ENCODE measurements at places on chromosomes 3 and 15.

DNA sequence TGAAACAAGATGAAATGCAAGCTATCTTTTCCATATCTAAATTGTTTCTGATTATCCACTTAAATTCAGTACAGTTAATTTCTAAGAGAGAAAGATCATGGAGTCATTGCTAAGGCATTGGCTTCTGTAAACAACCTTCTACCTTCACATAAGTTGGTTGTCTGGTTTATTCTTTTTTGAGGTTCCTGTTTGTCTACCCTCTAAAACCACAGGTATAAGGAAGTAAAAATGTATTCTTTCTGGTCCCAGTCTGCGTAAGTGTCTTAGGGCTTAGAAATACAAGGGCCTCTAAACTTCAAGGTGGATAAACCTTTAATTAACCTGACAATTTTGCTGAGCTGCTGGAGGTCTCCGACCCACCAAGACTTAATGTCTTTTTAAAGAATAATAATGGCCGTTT lies 3.6 kb upstream of the ATOSA start:
- DNase-seq, result no peak

DNA sequence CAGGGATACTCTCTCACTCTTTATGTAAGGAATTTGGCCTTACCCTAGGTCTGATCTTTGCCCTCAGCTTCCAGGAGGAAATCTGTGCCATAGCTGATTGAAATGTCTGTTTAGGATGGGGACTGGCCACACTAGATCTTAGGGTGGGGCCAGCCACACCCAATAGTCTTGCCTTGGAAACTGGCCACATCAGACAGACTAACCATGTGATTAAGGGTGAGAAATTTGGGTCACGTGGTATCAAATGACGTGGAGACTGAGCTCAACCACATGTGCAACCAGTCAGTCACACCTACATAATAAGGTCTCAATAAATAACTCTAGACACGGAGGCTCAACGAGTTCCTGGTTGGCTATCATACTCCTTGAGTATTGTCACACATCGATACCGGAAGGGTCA lies 113.5 kb downstream of the CNTN3 start:
- DNase-seq, result no peak

GRCh38 chr3:69448877-69449276 lies 63.0 kb upstream of the FRMD4B start:
- DNase-seq, result no peak

GRCh38 chr3:32681811-32682210 lies 3.2 kb upstream of the CNOT10 start:
- DNase-seq, result no peak

- no peak for DNase-seq
Observed at GRCh38 chr3:45907769-45908705, 21.7 kb downstream of the CCR9 start.

DNA sequence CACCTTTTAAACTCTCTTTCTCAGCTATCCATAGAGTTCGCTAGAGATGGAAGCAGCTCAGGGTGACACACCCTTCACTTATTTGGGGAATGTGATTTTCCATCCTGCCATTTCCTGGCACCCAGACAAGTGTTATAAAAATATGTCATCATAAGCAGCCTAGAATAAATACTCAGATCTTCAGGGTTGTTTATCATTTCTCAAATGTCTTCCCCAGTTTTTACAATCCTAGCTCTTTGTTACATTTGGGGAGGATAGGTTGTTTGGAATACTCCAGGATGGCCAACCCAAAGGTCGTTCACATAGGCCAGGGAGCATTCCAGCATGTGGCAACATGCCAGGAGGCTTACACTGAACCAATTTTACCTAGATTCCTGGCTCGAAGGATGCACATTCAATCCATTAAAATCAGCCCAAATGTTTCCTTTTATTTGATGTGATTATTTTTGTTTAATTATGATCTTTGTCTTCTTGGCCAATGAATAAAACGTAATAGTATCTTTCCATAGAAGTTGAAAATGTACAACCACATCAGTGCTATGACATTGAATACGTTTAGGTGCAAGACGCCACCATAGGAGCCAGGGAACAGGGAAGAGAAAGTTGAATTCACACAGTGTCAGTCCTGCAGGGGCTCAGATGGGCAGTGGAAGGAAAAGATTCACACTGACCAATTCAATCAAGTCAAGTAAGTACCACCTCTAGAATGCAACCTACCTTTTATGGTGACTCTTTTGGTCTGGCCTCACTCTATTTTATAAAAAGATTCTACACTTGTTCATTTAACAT lies 537.7 kb upstream of the MDFIC2 start:
- no peak for DNase-seq

DNA sequence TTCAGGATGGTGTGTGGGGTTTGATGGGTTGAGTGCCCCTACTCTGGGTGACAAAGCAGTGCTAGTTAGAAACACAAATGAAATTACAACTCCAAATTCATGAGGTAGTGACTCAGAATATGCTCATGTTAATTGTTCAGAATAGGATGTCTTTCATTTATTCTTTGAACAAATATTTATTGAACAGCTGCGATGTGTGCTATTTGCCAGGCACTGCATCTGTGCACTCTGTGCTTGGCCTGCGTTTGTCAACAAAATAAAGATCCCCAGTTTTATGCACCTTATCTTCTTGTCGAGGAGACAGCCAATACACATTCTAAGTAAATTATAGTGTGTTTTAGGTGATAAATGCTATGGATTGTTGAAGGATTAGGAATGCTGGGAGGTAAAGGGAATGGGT lies 27.3 kb downstream of the MED12L start:
- no peak for DNase-seq

GRCh38 chr15:58334803-58335202 lies 97.0 kb upstream of the LIPC start:
- no peak for DNase-seq

DNA sequence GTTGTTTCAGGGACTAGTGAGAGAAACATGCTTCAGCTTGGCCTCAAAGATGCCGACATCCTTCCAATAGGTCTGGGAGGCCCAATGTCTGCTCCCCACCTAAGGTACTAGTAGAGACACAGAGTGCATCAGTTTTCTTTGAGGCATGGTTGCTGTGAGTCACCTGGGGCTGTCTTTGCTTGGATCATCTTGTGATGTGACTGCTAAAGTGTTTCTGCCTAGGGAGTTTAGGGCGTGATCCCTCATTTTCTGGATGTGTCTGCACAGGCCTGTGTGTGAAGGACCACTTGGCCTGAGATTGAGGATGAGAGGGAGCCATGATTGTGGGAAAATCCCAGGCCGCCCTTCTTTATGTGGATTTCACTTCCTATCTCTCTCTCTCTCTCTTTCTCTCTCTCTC lies 4.8 kb downstream of the GASK1A start:
- no peak for DNase-seq

GRCh38 chr15:57167821-57168395 lies 208.4 kb upstream of the CGNL1 start:
- DNase-seq, result no peak

- DNase-seq, result no peak
Observed at GRCh38 chr3:55330756-55331155, 156.3 kb downstream of the WNT5A start.
